ENCODE measurements at places on chromosomes 2 and 18. TPM values are rescaled to one million over a fixed set of nuclear protein-coding genes. Genes with fewer than 3 reads are reported as not detected.

The SAG gene
- not detected for total RNA-seq

The C1QL2 gene
- not detected for total RNA-seq

The CIB4 gene
- total RNA-seq = not detected

The UGT1A5 gene
- total RNA-seq = not detected

The TMEM237 gene
- total RNA-seq = 29.1 TPM

The SPATA3 gene
- total RNA-seq = not detected

The NPHP1 gene
- total RNA-seq = 6.7 TPM

The FBXO36 gene
- 3.7 TPM for total RNA-seq

The SCN9A gene
- total RNA-seq = 15.2 TPM

The AOX1 gene
- total RNA-seq = 116 TPM

The CROCC2 gene
- 0.35 TPM for total RNA-seq

The ANKRD53 gene
- 3.2 TPM for total RNA-seq

The CHRNG gene
- not detected for total RNA-seq

The PARD6G gene
- 0.71 TPM for total RNA-seq

The EFR3B gene
- 0.18 TPM for total RNA-seq

The SPEG gene
- total RNA-seq = 17.4 TPM

The PLGLB1 gene
- not detected for total RNA-seq

The FTCDNL1 gene
- total RNA-seq = 0.18 TPM

The LYPD1 gene
- not detected for total RNA-seq

The POTEI gene
- total RNA-seq = not detected

The GPR17 gene
- not detected for total RNA-seq

The FSHR gene
- total RNA-seq = not detected

The OR6B2 gene
- not detected for total RNA-seq

The BCL11A gene
- total RNA-seq = under 0.01 TPM

The RAPH1 gene
- 6.6 TPM for total RNA-seq

The PROC gene
- not detected for total RNA-seq

The NPC1 gene
- 28.3 TPM for total RNA-seq

The TTC21B gene
- 7.8 TPM for total RNA-seq

The CFAP210 gene
- not detected for total RNA-seq

The ACTG2 gene
- total RNA-seq = 12.4 TPM

The STPG4 gene
- 1.2 TPM for total RNA-seq
